ENCODE measurements at places on chromosomes 5 and 9. TPM values are rescaled to one million over a fixed set of nuclear protein-coding genes. Genes with fewer than 3 reads are reported as not detected.

The HAVCR2 gene
- total RNA-seq: 13.3 TPM

The TMED7 gene
- 94.7 TPM for total RNA-seq

The MAMDC2 gene
- total RNA-seq: 33.9 TPM

The ABO gene
- total RNA-seq: 3.9 TPM

The GARIN3 gene
- not detected for total RNA-seq

The RAB3C gene
- total RNA-seq: 2.6 TPM

The NUTM2G gene
- not detected for total RNA-seq

The PTGES gene
- 21.8 TPM for total RNA-seq

The SAPCD2 gene
- 2.9 TPM for total RNA-seq

The AK8 gene
- 0.66 TPM for total RNA-seq

The DPM2 gene
- total RNA-seq: 10.6 TPM

The TRIM7 gene
- total RNA-seq: 0.29 TPM

The CLIC3 gene
- total RNA-seq: 0.32 TPM

- no peak for DNase-seq
Measured at GRCh38 chr5:139014726-139015125, 139.6 kb upstream of the LRRTM2 start.

- DNase-seq: no peak
Measured at GRCh38 chr5:109571785-109572184, 117.9 kb upstream of the MAN2A1 start.

GRCh38 chr5:102138243-102138653 is 157.8 kb downstream of the SLCO4C1 start:
- no peak for DNase-seq

DNA sequence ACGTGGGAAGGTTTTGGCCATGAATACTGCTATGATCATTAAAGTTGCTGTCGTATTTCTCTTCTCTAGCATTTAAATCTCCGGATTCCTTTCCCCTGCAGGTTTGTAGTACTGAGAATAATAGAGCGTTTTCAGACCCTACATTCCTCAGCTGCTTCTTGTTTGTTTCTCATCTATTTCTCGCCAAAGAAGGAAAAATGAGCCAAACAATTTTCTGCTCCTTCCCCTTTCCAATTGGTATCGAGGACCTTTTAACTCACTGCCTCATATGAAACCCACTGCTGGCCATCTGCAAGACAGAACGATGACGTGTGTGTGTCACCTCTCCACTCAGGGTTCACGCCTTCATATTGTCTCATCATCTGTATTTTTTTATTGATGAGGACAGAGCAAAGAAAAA is 689.4 kb upstream of the WWC1 start:
- DNase-seq: no peak

GRCh38 chr9:84775056-84775643 is 105.6 kb downstream of the NTRK2 start:
- no peak for DNase-seq

DNA sequence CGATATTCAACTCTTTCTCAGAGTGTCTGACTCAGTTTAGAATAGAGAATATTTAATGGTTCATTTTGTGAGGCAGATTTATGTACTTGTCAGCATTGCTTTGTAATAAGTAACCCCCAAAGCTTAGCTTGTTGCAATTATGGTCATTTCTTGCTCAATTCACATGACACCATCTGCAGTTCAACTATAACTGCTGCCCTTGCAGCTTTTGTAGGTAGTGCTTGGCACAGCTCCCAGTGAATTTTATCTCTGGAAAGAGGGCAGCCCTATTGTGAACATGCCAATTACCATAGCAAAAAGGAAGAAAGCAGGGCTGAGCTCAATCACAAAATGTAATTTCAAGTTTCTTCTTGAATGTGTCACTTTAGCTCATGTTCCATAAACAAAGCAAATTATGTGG is 1587.7 kb upstream of the ACO1 start:
- DNase-seq: no peak

- DNase-seq: no peak
Measured at GRCh38 chr9:17063535-17064135, 71.2 kb upstream of the CNTLN start.

DNA sequence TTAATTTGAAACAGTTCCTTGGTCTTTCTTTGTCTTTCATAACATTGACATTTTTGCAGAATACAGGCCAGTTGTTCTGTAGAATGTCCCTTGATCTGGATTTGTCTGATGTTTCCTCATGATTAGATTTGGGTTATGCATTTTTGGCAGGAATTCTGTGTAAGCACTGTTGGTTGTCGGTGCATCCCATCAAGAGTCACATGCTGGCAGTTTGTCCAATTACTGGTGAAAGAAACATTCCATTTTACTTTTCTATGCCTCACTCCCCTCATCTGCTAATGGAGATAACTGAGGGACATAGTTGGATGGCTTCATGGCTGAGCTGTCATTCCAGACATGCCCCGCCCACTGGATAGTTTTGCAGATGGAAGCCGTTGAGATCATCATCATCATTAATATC is 7.6 kb upstream of the ZNF618 start:
- no peak for DNase-seq

DNA sequence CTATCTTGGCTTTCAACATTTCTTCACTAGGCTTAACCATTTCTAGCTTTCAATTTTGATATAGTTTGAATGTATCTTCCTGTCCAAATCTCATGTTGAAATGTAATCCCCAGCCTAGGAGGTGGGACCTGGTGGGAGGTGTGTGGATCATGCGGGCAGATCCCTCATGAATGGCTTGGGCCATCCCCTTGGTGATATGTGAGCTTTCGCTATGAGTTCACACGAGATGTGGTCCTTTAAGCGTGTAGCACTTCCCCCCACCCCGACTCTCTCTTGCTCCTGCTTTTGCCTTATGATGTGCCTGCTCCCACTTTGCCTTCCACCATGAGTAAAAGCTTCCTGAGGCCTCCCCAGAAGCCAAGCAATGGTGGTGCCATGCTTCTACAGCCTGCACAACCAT is 40.6 kb downstream of the PHAX start:
- no peak for DNase-seq

GRCh38 chr5:7706256-7706655 is 144.7 kb downstream of the CFAP90 start:
- no peak for DNase-seq

- DNase-seq: no peak
Measured at GRCh38 chr5:12566441-12566840, 662.2 kb upstream of the CTNND2 start.

DNA sequence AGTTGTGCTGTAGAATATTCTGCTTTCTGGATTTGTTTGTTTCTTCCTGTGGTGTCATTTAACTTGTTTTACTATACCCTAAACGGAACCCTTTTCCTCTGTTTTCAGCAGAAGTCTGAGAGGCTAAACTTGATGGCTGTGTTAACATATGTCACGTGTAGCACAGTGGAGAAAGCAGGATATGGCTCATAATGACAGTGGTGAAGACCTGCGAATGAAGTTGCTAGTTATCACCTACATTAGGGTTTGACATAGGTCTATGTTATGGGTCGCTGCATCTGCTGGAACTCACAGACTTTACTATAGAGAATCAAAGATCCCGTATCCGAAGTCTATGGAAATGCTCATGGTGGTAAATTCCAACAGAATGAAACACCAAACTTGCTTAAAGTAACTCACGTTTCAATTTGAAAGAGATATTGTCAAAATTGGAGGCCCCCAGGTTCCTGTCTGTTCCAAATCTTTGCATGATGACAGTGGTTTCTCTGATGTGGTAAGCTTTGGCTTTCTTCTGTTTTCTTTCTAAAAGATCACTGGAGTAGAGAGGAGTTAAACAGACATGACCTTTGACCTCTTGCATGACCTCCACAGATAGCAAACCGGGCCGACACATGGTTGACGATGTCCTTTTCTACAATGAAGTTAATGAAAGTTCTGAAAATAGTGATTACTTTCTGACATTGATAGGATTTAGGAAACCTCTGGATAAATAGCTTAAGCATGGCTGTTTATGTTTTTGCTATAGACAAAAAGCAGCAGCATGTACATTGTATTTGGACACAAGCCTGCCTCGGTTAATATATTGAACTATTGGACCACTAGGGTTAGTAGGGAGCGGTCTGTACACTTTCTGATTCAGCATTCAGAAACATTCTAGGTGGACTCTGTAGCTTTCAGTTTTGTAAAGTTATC is 3.1 kb upstream of the CATSPER3 start:
- DNase-seq: no peak

GRCh38 chr9:130835441-130836298 is 616 bp downstream of the ABL1 start:
- no peak for DNase-seq

GRCh38 chr5:89036166-89036565 is 153.2 kb upstream of the MEF2C start:
- no peak for DNase-seq

DNA sequence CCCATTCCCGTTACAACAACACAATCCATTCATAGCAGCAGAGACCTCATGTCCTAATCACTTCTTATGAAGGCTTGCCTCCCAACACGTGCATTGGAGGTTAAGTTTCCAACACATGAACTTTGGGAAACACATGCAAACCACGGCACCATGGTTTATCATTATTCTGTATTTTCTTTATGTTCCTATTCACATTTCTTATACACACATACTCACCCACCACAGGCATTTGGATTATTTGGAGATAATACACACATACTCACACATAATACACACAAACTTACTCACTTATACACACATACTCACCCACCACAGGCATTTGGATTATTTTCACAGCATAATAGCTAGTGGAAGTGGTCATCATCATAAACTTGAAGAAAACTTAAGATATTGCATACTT is 75.6 kb downstream of the C7 start:
- no peak for DNase-seq

DNA sequence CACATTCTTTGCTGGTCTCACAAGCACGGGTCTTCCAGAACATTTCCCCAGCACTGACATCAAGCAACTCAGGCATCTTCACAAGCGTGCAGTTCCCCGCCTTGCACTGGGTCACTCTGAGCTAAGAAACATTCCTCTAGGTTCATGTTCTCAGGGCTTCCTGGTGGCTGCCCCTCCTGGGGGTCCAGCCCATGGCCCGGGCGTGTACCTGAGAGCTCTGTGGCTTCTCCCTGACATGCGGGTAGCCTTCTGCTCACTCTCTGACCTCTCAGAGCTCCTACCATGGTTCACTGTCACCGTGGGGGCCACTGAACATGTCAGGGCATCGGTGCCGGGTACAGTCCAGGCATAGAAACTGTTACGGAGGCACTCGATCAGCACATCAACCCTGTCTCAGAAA is 87.5 kb downstream of the OLFM1 start:
- DNase-seq: no peak

DNA sequence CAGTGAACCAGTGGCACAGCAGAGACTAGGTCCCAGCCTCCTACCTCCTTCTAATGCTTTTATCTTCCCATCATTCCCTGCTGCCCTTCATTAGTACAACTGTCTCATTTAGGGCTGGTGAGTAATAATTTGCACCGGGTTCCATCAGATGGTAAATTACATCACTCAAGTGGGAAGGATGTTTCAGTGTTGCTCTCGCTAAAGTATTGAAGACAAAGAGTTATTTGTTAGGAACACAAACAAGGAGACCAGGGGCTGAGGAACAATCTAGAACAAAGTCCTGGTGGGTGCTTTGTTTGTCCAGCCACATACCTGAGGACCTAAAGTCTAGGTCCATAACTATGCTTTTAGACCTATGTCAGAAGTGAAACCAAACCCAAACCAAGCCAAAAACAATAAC is 52.4 kb downstream of the SEC61B start:
- DNase-seq: no peak

GRCh38 chr9:131923766-131924165 is 155.9 kb downstream of the MED27 start:
- DNase-seq: no peak

Measured in breast epithelium (tissue), 4 donors.